C1 segment of cervical spinal cord (tissue), 14 donors: ENCODE measurements at places on chromosomes 6 and 20.

DNA sequence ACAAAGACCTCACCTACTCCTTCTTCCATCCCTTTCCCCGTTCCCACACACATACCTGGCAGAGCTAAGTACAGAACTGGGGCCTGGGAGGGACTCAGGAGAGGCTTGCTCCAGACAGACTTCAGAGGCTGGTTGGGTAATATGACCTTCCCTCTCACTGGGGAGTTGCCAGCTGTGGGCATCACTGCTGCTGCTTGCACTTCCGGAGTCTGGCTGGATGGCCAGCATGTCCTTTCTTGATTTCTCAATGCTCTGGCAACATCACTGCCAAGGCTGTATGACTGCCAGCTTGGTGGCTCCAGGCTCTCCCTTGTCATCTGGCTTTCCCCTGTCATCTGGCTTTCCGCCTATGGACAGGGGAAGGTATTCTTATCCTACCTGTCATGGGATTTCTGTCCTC is 47.8 kb downstream of the CDH22 start:
- DNase-seq = no peak

GRCh38 chr20:18138266-18138582 is 561 bp downstream of the KAT14 start:
- DNase-seq = no peak

DNA sequence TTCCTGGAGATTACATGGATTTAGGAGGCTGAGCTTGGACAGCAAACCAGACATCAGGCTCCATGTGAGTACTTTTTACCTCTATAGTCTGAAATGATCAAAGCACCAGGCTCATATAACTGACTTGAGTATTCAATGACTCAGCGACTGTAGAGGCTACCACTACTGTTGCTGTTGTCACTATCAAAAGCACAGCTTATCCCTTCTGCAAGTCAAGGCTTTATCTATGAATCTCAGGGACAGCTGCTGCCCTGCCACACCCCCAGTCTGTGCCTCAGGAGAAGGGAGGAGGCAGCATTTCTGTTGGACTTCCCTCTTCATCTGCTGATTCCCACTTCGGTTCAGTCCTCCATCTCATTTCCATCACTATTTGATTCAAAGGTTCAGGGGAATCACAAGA is 80.5 kb upstream of the CNR1 start:
- no peak for DNase-seq

GRCh38 chr6:92826633-92827032 is 592.7 kb downstream of the EPHA7 start:
- no peak for DNase-seq

DNA sequence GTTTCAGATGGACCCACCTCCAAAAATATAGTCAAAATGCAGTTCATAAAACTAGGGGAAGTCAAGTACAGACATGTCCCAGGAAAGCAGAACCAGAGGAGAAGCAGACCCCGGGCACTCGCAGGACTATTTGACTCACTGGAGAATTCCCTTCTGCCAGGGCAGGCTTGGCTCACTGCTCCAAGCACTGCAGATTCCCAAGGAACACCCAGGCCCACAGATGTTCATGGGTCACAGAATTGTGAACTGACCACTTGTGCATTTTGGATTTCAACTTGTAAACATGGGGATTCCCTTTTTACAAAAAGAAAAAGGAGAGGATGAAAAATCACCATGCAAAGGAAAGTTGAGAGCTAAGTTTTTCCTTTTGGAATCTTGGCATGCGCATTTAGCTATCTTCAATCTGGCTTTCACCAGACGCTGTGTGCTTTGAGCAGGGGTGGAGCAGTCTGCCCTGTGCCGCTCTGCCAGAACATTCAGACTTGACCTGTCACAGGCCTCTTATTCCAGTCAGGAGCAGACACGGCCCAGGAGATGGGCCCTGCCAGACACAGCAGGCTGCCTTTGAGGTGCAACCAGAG is 237.5 kb upstream of the TAB2 start:
- DNase-seq = no peak

DNA sequence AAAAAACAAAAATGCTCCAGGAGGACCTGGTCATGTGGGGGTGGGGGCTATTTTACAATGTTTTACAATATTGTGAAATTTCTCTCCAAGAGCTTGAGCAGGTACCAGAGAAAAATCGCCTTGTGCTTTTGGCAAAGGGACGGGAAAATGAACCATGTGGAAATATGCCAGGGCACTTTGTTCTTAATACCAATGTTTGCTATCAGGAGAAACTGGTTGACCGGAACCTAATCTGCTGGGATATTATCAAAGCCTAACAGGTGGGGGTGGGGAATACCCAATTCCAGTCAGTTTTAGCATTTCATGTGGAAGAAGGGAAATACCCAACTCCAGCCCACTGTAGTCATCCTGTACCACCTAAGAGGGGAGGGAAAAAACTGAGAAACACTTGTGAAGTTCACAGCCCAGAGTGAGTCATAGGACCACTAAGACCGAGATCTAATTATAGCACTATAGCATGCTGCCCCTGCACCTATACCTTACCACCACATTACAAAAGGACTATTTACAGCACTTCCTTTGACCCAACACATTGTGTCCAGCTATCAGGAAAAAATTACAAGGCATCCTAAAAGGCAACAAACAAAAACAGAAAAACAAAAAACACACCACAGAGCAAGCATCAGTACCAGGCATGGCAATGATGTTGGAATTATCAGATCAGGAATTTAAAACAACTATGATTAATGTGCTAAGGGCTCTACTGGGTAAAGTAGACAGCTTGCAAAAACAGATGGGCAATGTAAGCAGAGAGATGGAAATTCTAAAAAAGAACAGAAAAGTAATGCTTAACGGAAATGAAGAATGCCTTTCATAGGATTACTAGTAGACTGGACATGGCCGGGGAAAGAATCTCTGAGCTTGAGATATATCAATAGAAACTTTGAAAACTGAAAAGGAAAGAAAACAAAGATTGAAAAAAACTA is 84.1 kb upstream of the POPDC3 start:
- no peak for DNase-seq

DNA sequence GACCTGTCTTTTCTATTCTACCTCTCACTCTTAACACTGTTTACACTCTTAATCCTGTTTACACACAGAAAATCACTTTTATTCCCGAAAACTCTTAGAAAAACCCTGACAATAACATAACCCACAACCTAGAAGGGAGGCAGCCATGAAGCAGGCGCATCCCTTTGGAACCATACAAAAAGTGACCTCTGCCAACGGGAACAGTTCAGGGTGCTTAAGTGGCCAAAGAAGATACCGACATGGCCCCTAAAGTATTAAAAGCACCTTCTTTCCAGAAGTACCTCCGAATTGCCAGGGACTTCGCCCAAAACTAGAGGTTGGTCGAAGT is 490 bp downstream of the MMUT start:
- no peak for DNase-seq

DNA sequence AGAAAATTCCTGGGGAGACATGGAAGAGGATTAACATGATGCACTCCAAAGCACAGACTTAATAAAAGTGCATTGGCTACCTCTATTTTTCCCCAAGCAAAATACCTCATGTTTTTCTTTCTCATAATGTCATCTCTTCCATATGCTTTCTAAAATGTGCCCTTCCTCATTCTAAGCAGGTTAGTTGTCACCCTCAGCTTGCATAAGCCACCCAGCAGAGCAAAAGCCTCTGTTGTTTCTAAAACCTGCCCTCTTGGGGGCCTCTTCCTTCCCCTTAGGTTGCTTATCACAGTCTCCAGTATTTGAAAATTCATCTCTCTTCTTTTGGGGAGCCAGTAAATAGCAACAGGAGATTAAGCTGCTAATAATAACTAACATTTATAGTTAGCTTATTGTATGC is 183.6 kb upstream of the FLRT3 start:
- DNase-seq = no peak

GRCh38 chr6:98764373-98764911 is 69.9 kb upstream of the POU3F2 start:
- no peak for DNase-seq

- no peak for DNase-seq
Observed at GRCh38 chr20:51116765-51117686, 94.1 kb upstream of the KCNG1 start.

GRCh38 chr6:137210903-137211302 is 8.3 kb downstream of the IFNGR1 start:
- no peak for DNase-seq

DNA sequence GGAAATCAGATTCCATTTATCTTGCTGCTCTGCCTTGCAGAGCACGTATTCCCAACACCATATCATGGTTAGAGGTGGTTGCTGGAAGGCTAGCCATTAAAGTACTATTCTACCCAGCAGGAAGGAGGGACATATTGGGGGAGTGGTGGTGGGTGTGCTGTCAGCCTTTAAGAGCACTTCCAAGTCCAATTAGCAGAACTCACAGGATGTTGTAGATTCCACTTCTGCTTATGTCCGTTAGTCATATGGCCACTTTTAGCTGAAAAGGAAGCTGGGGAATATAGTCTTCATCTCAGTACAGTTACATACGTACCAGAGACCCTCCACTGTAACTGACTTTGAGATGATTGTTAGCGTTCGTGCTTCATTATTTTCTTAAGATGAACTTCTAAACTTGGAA is 94.4 kb downstream of the SAMD3 start:
- DNase-seq = no peak

GRCh38 chr6:106077881-106078280 is 8.3 kb upstream of the PRDM1 start:
- DNase-seq = no peak

DNA sequence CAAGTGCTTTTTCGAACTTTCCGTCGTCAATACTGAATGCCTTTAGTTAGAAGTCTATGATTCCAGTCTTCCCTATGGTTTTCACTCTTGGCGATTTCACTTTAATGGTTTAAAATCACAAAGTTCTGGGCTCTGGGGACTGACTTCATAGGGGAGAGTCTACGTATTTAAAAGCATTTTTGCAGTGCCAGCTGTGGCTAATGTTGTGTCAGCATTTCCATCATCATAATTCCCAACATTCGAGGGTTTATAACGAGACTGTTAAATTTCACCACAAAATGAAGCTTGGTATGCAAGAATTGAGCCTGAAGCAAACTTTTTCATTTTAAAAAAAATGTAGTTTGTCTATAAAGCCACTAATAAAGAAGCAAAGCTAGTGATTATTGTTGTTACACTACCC is 242.7 kb downstream of the SOX4 start:
- no peak for DNase-seq

- DNase-seq = no peak
Observed at GRCh38 chr20:7879883-7880282, 60.4 kb downstream of the HAO1 start.

DNA sequence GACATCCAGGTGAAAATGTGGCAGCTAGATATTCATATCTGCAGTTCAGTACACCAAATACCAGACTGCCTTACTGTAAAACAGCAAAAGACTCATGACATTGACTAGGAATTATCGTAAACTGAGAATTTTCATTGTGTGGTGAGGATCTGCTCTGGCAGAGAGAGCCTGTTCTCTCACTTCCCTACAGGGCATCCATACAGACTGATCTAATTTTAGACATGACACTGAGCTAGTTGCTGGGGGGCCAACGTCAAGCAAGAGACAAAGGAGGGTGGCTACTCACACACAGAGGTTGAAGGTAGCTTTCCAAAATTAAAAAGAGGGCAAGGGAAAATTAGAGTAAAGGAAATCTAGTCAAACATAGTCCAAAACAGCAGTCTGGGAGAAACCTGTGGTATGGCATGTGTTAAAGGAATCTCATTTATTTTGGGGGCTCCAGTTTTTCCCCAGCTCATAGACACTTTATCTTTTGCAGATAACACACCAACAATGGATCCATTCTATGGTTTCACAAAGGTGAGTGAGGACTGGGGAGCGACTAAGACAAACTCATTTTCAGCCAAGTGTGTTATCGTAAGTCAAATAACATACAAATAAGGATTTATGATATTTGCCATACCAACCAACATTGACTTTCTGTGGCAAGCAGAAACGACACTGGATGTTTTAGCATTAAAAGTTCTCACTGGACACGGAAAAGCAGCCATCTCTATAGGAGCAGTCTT is 36.6 kb upstream of the NHSL1 start:
- DNase-seq = no peak

- DNase-seq = no peak
Observed at GRCh38 chr6:144351379-144352127, 66.4 kb downstream of the UTRN start.

GRCh38 chr6:105102186-105102585 is 77.6 kb downstream of the POPDC3 start:
- no peak for DNase-seq

GRCh38 chr20:47466213-47466612 is 35.5 kb upstream of the NCOA3 start:
- DNase-seq = no peak

DNA sequence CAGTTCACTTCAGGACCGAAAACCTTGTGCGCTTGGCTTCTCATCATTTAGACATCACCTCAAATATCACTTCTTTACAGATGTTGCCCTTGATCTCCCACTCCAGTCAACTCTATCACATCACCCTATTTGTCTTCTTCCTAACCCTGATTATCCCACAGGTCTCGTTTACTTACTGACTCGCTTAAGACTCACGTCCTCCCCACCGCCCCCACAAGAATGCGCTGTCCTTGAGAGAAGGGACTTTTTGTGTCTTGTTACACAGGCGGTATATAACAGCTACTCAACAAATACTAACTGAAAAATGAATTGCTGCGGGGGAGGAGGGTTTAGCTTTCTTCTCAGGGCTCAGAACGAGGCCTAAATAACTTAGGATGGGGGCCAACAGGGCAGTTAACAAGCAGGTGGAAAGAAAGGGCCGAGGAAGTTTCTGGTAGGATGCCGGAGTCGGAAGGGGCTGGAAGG is 527 bp downstream of the TOMM34 start:
- peak; percentile 21 for DNase-seq

DNA sequence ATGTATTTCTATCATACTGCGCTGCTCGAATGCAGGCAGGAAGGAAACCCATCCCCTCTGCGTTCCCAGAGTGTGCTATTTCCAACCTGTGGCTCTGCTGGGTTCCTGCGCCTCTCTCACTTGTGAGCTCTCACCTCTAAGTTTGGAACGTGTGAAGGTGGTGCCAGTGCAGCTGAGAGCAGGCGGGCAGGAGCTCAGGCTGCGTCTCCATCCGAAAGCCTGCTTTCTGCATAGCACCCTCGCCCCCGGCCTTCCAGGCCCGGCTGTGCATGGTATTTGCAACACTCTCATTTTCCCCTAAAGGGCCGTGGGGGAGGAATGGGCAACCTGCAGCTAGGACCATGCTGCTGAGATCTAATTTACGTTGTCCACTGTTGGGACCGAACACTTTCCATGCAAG is 288.0 kb upstream of the TSHZ2 start:
- DNase-seq = no peak

GRCh38 chr20:44233436-44234016 is 13.6 kb upstream of the GDAP1L1 start:
- DNase-seq = no peak

DNA sequence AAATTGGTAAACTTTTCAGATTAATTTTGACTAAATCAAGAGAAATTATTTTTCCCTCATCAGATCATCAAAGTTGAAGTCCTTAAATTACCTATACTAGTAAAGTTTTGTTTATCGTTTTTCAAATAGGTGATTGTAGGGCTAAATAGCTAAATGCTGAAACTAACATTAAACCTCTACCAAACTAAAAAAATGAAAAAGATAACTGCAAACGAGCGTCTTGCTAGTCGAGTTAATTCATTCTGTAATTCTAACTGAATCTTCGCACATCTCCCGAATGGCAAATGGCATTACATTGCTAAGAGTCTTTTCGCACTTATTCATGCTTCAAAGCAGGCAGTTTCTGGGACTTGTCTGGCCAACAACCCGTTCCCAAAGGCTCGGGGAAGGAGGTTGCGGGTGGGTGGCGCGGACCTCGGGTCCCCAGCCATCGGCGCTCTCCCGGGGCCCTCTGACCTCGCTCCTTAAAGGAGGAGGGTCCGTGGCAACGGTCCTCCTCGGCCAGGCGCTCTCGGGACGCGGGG is 43.8 kb downstream of the POPDC3 start:
- DNase-seq = no peak

GRCh38 chr6:52361945-52362442 is at the start of gene PAQR8:
TSS of gene PAQR8 (plus strand) at chr6:52362151. CDS start at chr6:52403214, 41,063 bp downstream.
- DNase-seq = no peak
